Osteoblast (primary cell): ENCODE measurements at places on chromosomes 2 and 18. TPM values are rescaled to one million over a fixed set of nuclear protein-coding genes. Genes with fewer than 3 reads are reported as not detected.
A peak's percentile ranks its signal among the peaks of the same experiment; 100 is the strongest.

Gene MPHOSPH10
- 15.0 and 17.0 TPM in 2 replicates for total RNA-seq

Gene MAP3K19
- total RNA-seq, result not detected in 2 replicates

Gene OR6B2
- not detected in 2 replicates for total RNA-seq

Gene TMEM247
- not detected in 2 replicates for total RNA-seq

Gene DSG1
- not detected in 2 replicates for total RNA-seq

Gene GCG
- total RNA-seq, result not detected in 2 replicates

Gene SERPINB5
- not detected in 2 replicates for total RNA-seq

Gene IKZF2
- 10.3 and 11.9 TPM in 2 replicates for total RNA-seq

DNA sequence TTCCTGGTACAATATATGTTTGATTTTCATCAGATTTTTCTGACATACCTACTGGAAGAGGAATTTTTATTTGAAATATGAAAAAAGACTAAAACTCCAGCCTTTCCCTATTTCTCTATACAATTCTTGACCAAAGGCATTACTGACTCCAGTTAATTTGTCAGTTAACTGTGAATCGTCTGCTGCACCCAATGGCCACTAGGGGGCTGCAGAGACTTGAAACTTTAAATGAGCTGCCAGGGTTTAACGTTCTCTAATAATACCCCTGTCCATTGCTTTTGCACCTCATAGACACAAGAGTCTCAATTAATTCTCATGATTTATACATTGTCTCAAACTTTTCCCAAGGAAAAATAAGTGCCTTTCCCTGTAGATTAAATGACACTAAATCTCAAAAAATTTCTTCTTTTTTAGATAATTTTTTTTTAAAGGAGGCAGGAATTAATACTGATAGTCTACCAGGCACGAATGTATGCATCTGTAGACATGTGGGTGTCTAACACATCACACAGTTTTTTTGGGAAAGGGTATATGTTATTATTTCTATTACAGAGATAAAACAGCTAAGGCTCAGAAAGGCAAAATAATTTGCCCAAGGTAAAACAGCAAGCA lies 1.8 kb upstream of the ALK start:
- peak; percentile 86 for DNase-seq

GRCh38 chr2:197216361-197216979 lies 94.1 kb downstream of the ANKRD44 start:
- no peak for DNase-seq

DNA sequence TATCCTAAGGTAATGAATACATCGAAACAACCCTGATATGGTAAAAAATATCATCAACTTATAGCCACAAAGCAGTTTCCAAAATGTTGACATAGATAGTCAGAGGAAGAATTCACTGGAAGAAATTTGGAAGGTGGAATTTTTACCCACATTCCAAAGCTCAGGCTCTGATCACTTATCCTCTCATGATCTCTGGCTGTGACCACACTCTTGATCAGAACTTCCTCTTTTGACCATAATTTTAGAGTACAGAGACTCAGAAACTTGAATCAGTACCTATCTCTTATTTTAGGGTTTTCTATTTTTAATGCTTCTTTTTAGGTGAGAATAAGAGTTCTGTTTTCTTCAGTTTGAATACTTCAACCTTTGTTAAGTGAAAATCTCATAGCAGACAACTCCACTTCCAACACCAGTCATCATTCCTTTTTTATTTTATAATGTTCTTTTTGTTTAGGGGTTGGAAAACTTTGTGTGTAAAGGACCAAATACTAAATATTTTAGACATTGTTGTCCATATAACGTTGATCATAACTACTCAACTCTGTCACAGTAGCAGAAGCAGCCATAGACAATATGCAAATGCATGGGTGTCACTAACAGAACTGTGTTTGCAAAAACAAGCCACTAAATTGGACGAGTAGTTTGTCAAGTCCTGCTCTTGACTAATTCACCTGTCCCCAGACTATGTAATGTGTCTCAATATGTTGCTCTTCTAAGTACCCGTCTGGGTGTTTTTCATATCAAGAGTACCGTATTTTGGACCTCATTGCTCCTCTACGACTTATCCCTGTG lies 891.6 kb upstream of the CRIM1 start:
- no peak for DNase-seq

DNA sequence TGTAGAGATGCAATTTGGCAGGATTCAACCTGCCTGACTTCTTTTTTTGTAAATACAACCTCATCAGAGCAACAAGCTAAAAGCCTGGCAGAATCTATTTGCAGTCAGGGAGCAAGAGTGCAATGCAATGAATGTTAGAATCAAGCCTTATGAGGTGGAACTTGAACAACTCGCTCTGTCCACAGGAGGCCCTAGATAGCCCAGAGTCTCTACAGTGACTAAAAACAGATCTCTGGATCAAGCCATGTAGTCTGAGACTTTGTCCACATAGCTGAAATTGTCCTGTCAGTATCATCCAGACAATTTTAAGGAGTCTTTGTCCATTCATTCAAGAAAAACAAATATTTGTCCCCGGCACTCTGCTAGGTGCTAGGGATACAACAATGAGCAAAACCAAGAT lies 32.0 kb upstream of the CDK5R2 start:
- peak; percentile 35 for DNase-seq

- DNase-seq, result peak; percentile 2
These were observed 22.1 kb upstream of the MAT2A start for GRCh38 chr2:85516653-85517389.

GRCh38 chr2:159002462-159003111 lies 34.1 kb downstream of the TANC1 start:
- DNase-seq, result no peak

DNA sequence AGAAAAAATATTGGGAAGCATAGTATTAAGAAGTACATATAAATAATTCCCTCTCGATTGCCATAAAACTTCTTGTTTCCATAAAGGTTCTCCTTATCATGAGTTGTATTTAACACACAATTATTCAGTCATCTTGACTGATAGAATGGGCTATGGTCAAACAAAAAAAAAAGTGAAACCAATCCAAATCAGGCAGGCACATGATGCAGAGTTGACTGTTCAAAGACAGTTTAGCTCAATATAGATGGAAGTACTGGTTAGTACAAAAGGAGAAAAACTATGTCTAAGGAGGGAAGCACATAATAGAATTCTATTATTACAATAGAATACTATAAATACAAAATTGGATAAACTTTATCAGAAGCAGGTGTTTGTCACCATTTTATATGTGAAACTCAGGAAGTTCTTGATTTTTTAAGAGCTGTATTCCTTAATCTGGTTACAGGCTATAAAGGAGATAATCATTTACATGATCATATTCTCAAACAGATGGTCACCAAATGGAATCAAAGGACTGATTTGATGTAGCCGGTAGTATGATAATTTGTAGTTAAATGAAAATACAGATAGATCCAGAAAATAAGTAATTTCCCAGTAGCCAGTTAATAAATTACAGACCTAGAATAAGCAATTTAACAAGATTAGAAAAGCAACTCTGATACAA lies 18.2 kb upstream of the CALCRL start:
- DNase-seq, result no peak

- no peak for DNase-seq
These were observed 547.4 kb upstream of the ID2 start for GRCh38 chr2:8134473-8134932.

GRCh38 chr2:101696272-101697123 lies 1.0 kb upstream of the MAP4K4 start:
- peak; percentile 73 for DNase-seq

DNA sequence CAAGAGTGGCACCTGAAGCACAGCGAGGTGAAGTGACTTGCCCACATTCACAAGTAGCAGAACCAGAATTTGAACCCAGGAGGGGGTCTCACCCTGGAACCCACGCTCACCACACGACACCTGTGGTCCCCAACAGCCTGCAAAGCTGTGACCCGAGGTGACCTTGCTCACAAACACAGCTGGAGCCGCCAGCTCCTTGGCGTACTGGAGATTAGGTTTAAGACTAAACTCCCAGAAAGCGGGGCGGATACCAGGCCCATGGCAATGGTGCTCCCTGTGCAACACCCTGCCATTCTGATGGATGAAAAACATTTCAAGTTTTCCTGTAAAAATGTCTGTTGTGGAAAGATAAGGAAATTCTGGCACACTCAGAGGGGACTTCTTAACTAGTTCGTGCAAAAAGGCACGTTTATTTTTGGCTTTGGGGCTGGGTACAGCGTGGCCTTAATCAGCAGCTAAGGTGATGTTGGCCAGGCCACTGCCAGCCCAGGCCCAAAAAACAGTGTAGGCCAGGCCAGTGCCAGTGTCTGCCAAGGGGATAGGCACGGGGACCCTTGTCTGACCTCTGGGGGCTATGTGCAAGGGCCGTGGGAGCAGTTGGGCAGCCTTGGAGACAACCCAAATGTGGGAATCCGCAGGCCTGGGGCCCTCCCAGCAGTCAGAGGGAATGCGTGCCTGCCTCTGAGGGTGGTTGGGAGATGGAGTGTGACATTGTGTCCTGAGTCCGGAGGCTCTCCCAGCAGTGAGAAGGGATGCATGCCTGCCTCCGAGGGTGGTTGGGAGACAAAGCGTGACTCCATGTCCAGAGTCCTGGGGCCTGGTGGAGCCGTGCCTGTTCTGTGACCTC lies 185.0 kb upstream of the HS6ST1 start:
- DNase-seq, result no peak

DNA sequence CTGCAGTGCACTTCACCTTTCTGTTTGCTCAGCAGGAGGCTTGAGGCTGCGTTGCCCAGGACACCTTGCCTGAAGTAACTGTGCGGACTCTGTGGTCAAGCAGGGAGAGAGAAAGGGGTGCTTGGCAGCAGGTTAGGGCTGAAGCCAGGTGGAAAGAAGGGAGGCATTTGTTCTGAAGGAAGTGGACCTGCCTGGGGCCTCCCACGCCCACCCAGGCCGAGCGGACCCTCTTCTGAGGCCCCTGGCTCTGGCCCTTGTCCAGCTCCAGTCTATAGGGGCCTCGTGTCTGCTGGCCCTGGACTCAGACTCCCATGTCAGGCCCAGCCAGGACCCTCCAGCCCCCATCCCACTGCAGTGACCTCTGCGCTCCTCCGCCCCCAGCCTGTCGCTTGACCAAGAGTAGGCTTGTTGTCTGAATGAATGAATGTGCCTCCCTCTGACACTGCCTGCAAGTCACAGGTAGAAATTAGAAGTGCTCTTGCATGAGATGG lies 2.5 kb downstream of the SNED1 start:
- peak; percentile 52 for DNase-seq

DNA sequence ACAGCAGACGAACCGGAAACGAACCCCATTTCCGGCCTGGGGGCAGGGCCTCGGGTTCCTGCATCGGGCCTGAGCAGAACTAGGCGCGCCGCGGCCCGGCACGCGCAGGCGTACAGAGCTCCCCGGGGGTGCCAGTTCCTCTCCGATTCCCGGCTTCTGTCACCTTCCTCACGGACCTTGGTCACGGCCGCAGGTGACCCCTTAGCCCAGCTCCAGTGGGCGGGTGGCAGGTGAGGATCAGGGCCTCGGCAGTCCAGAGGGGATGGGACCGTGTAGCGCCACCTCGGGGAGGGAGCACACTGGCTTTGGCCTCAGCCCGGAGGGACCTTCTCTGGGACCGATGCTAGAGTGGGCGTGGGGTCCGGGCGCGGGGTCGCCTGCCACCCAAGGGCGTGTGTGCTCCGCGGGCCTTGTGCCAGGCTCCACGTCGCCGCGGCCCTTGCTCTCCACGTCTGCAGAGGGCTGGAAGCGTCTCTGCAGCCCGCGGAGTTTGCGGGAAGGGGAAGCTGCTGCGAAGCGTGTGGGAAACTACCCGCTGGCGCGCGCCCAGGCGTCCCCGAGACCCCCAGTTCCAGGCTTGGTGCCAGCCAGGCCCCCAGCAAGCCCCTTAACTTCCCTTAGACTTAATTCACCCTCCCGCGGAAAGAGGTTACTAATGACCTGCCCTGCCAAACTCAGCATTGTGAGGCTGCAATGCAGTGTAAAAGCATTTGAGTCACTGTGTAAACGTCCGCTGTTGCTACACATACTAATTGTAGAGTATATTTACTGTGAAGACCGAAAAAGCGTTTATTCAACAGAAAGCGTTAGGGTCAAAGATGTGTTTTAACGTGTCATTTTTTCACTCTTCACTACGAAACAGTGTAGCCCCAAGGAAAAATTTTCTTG lies at the start of gene TRAPPC12:
Gene TRAPPC12 (plus strand): TSS at position 48 of the 888 bp plus-strand sequence. CDS start 7,930 bp downstream, outside the sequence.
- DNase-seq, result peak; percentile 95

- no peak for DNase-seq
These were observed 43.2 kb downstream of the FOSL2 start for GRCh38 chr2:28435814-28436351.

GRCh38 chr2:163419000-163419830 lies 316.6 kb downstream of the FIGN start:
- no peak for DNase-seq

- DNase-seq, result no peak
These were observed 26.3 kb downstream of the CTIF start for GRCh38 chr18:48565105-48565504.

DNA sequence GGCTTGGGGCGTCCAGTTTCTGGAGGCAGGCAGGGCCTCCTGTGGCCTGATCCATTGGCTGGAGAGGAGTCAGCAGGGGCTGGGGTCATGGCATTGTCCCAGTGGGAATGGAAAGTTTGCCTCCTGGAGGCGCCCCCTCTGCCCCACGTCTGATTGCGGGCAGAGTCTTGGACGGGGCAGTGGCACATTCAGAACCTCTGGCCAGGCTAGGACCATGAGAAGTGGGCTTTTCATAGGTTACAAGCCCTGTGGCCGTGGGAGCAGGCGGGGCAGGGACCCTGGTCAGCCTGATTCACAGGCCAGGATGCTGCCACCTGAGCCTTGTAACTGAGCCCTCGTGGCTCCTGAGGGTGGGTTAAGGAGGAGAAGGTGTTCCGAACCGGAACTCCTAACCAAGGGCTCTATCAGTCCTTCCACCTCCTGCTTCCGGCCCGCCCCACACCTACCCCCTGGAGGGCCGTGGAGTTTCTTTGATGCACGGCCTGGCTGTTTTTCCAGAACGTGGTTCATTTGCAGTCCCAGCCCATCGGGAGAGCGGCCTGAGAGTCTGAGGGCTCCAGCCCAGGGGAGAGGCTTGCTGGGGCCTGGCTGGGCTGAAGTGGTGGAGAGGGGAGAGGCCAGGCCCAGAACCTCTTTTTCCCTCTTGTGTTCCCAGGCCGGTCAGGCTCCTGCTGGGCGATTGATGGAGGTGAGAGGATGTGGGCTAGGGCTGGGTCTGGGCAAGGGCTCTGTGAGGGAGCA lies 43.9 kb upstream of the PLB1 start:
- DNase-seq, result peak; percentile 15

- DNase-seq, result peak; percentile 32
These were observed 5.0 kb upstream of the SERPINB2 start for GRCh38 chr18:63882333-63883141.

- DNase-seq, result no peak
These were observed 184.5 kb downstream of the STK39 start for GRCh38 chr2:168062936-168063335.

DNA sequence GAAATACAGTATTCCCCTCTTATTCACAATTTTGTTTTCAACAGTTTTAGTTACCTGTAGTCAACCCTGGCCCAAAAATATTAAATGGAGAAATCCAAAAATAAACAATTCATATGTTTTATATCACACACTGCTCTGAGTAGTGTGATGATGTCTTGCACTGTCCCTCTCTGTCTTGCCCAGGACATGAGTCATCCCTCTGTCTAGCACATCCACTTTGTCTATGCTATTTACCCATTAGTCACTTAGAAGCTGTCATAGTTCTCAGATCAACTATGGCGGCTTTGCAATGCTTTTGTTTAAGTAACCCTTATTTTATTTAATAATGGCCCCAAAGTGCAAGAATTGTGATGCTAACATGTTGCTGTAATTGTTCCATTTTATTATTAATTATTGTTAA lies 380.6 kb upstream of the REG3G start:
- DNase-seq, result no peak

- peak; percentile 30 for DNase-seq
These were observed 457.2 kb upstream of the HS6ST1 start for GRCh38 chr2:128775914-128776285.
